Fibroblast of villous mesenchyme (primary cell): ENCODE measurements at places on chromosomes 4 and X. TPM values are rescaled to one million over a fixed set of nuclear protein-coding genes. Genes with fewer than 3 reads are reported as not detected.
A peak's percentile ranks its signal among the peaks of the same experiment; 100 is the strongest.

- no peak for DNase-seq
These were observed 8.4 kb upstream of the TBL1X start for GRCh38 chrX:9456250-9457074.

DNA sequence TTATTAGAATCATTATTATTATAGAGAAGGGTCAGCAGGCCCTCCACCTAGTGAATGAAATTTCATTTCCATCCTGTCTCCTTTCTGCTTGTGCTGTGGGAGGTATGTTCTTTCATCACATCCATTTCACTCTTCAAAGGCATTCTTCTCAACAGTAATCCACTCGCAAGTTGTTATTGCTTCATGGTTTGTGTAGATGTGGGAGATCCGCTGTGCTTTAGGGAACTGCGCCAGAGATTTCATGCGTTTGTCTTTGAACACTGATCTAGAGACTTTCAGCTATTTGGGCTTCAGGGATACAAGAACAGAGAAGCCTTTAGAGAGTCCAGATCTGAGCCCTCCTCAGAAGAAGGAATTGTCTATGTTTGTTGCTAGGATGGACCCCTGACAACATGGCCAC, 53.5 kb upstream of the PUDP start:
- DNase-seq = peak; percentile 59

GRCh38 chr4:27985522-27985921, 1124.9 kb downstream of the STIM2 start:
- DNase-seq = no peak

DNA sequence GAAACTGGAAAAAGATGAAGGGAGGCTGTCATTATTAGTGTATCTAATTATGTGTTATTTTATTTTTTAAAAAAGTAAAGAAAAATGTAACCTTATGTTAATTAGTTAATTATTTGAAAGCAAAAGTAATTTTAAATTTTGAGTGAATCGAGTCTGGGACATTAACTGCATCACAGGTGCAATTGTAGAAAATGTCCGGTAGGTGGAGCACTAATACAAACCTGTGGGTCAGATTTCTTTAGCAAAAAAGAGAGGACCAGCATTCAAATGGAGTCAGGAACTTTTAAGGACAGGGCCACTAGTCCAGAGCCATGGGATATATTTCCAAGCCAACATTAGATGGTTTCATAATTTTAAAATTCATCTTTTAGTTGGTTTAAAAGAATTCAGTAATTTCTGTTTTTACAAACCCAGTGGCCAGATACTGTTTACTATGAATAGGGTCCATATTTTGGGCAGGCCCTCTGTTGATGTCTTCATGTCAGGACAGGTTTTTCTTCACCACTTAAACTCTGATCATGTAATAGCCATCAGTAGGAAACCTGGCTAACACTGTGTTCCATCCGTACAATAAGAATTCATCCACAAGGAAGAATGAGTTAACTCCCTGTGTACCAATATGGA, 27.2 kb downstream of the BST1 start:
- DNase-seq = peak; percentile 64

DNA sequence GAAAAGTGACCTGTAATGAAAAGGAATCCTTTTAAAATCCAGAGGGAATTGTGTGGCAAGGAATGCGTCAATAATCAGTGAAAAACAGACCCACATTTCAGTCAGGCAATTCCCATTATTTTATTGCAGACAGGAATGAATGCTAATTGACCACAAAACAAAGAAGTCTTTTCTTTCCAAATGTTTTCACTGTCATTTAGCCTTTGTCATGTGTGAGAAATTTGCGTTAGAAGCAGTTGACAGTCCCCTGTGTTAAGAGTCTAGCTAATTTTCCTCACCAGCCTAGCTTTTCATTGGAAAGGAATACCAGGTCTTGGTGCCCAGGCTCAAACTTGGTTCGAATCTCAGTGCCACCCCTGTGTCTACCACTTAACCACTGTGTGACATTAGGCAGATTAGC, 83.4 kb downstream of the KIT start:
- no peak for DNase-seq

- no peak for DNase-seq
These were observed 9.6 kb upstream of the YTHDC1 start for GRCh38 chr4:68359508-68359907.

MAP7D2 gene
- total RNA-seq = under 0.01 TPM in 1 of 2 replicates, not detected in the other

SPANXC gene
- not detected in 2 replicates for total RNA-seq

CXorf51B gene
- total RNA-seq = not detected in 2 replicates

IL3RA gene
- total RNA-seq = not detected in 2 replicates

IL15 gene
- total RNA-seq = 9.5 and 11.6 TPM in 2 replicates
